ENCODE measurements at places on chromosomes 3 and 15. TPM values are rescaled to one million over a fixed set of nuclear protein-coding genes. Genes with fewer than 3 reads are reported as not detected.

Gene SV2B
- polyA plus RNA-seq: 4.6 TPM

Gene FSTL1
- 1,043 TPM for polyA plus RNA-seq

Gene C3orf52
- polyA plus RNA-seq: 6.5 TPM

Gene SOX14
- polyA plus RNA-seq: not detected

Gene VILL
- polyA plus RNA-seq: 9.1 TPM

Gene RFT1
- polyA plus RNA-seq: 11.6 TPM

Gene LYZL4
- not detected for polyA plus RNA-seq

Gene CHRNB4
- 1.4 TPM for polyA plus RNA-seq

Gene KBTBD8
- 3.5 TPM for polyA plus RNA-seq

Gene BNIP2
- 44.8 TPM for polyA plus RNA-seq

Gene OXTR
- polyA plus RNA-seq: 7.6 TPM

Gene RTF1
- 40.3 TPM for polyA plus RNA-seq

Gene CATSPER2
- polyA plus RNA-seq: 0.88 TPM

Gene COL6A5
- polyA plus RNA-seq: 0.07 TPM

Gene PLA2G4D
- polyA plus RNA-seq: 0.22 TPM

Gene BFSP2
- not detected for polyA plus RNA-seq

Gene FOXB1
- polyA plus RNA-seq: not detected

Gene GALK2
- polyA plus RNA-seq: 13.6 TPM

Gene REC114
- polyA plus RNA-seq: not detected

Gene ALG1L2
- polyA plus RNA-seq: 1.8 TPM

Gene ZMYND10
- polyA plus RNA-seq: 1.4 TPM

Gene SNURF
- polyA plus RNA-seq: 14.0 TPM

Gene MCF2L2
- 0.29 TPM for polyA plus RNA-seq

Gene NISCH
- polyA plus RNA-seq: 53.9 TPM

Gene SCN11A
- 1.3 TPM for polyA plus RNA-seq

Gene TNFAIP8L3
- polyA plus RNA-seq: 1.1 TPM

Gene LPP
- polyA plus RNA-seq: 14.2 TPM

Gene FBXL22
- 45.2 TPM for polyA plus RNA-seq

Gene MUC13
- 0.14 TPM for polyA plus RNA-seq

Gene ADCY5
- polyA plus RNA-seq: 6.1 TPM

Gene SQOR
- 3.7 TPM for polyA plus RNA-seq

Gene B3GNT5
- polyA plus RNA-seq: 12.1 TPM

Gene STAB1
- 44.3 TPM for polyA plus RNA-seq

Gene KNL1
- polyA plus RNA-seq: 9.0 TPM

Gene ABCC5
- polyA plus RNA-seq: 17.0 TPM

Gene MASP1
- polyA plus RNA-seq: 6.7 TPM

Gene CCR4
- 0.12 TPM for polyA plus RNA-seq

Gene SLC22A13
- polyA plus RNA-seq: 0.10 TPM

Gene CSPG4
- 92.8 TPM for polyA plus RNA-seq

Gene HCN4
- not detected for polyA plus RNA-seq

Gene MUC20
- 5.1 TPM for polyA plus RNA-seq

Gene SERINC4
- polyA plus RNA-seq: not detected

Gene CASR
- 0.04 TPM for polyA plus RNA-seq

Gene C3orf62
- 9.3 TPM for polyA plus RNA-seq

Gene DGKG
- 0.89 TPM for polyA plus RNA-seq

Gene KLHL24
- polyA plus RNA-seq: 26.9 TPM

Gene CLDN16
- 0.25 TPM for polyA plus RNA-seq

Gene EDEM1
- 8.3 TPM for polyA plus RNA-seq

Gene A4GNT
- polyA plus RNA-seq: not detected

Gene SUSD5
- polyA plus RNA-seq: 1.3 TPM

Gene RAB11A
- 139 TPM for polyA plus RNA-seq

Gene ALS2CL
- polyA plus RNA-seq: 6.4 TPM

Gene C3orf22
- polyA plus RNA-seq: not detected

Gene WDR93
- polyA plus RNA-seq: 0.18 TPM

Gene MYL3
- 640 TPM for polyA plus RNA-seq

Gene IGSF10
- polyA plus RNA-seq: 15.2 TPM

Gene ADGRG7
- not detected for polyA plus RNA-seq

Gene RNF123
- polyA plus RNA-seq: 32.2 TPM

Gene TLE3
- polyA plus RNA-seq: 34.1 TPM

Measured in muscle of leg (tissue), 16 donors.